Effector CD4-positive, alpha-beta T cell (primary cell): ENCODE measurements at places on chromosomes 12 and 14.

GRCh38 chr12:46950094-46950493, 124.3 kb upstream of the SLC38A4 start:
- DNase-seq, result no peak

DNA sequence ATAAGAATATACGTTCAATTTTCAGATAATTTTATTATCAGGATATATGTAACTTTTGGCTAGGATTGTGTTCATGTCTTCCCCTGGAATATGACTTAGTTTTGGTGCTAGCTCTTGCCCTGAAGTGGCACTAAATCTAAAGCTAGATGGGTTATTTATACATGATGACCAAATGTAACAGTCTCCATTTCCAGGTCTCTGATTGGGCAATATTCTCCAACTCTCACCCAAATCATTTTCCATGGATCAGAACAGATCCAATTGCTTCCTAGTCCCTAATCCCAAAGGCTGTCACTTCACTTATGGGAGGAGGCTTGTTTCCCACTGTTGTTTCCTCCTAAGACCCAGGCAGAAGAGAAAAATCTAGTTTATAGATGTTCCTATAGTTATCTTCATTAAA, 274.6 kb upstream of the SLC16A7 start:
- DNase-seq, result no peak

- no peak for DNase-seq
Observed at GRCh38 chr14:28756269-28756883, 10.2 kb upstream of the FOXG1 start.

GRCh38 chr14:103909531-103910261, 18.6 kb upstream of the TDRD9 start:
- DNase-seq, result no peak

DNA sequence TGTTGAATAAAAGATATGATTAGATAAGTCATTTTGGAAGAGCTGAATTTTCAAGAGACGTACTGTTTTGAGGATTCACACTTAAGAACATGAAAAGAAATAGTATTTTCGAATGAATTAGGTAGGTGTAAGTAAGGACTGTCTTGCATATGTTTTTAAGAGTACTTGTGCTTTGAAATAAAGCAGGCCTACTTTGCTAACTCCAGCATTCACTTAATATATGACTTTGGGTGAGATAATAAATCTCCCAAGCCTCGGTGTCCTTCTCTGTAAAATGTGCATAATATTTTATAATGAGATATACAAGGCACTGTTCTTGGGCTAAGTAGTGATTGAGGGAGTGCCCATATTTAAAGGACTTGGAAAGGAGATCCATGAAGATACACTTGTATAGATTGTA, 54.6 kb downstream of the WASHC4 start:
- no peak for DNase-seq

DNA sequence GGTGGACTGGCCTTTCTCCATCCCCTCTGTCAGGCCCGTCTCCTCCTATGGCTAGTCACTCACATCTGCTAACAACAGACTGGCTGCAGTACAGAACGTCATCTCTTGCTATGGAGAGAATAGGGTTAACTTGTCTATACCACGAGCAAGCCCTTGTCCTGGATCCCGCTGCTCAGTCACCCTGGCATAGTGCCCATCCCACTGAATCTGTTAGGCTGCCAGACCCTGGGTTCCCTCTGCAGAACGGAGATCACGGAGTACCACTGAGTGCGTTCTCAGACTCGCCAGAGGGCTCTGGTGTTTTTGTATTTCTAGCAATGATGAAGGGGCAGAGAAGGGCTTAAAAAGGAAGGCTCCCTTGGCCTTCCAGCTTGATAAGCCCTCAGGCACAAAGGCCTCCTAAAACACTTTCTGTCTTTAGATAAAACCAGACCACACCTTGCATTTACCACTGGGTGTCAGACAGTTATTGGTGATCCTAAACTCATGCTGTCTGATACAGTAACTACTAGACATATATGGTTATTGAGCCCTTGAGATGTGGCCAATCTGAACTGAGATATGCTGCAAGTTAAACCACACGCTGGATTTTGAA, 6.3 kb upstream of the NRIP2 start:
- DNase-seq, result no peak

DNA sequence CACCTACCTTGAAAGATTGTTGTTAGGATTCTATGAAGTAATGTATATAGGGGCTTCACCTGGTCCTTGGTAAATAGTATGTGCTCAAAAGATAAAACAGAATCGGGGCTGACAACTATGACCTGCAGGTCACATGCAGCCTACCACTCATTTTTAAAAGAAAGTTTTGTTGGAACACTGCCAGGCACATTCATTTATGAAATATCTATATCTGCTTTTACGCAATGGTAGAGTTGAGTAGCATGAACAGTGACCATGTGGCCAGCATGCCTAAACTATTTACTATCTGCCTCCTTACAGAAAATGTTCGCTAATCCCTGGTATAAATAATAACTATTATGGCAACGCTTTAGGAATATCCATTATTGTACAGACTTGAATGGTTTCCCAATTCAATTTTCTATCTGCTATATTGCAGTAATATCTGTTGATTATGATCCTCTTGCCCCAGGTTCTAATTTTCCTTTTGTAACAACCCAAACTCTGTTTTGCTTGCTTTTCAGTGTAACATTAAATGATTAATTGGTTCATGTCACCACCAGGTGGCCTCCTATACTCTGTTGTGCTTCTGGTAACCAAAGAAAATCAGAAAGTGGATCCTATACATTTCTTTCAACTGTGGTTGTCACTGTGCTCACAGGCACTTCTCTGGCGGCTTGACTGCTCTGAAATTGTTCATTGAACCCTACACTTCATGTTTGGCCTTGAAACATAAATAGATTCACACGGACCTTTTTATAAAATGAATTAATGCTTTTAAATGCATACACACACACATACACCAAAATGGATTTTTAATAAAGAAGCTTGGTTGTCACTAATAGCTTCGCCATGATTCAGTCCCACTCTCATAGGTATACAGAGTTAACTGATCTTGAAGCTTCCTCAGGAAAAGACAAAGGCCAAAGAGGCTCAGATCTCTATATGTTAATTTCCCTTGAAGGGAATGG, 227.7 kb upstream of the NPAS3 start:
- DNase-seq, result no peak

DNA sequence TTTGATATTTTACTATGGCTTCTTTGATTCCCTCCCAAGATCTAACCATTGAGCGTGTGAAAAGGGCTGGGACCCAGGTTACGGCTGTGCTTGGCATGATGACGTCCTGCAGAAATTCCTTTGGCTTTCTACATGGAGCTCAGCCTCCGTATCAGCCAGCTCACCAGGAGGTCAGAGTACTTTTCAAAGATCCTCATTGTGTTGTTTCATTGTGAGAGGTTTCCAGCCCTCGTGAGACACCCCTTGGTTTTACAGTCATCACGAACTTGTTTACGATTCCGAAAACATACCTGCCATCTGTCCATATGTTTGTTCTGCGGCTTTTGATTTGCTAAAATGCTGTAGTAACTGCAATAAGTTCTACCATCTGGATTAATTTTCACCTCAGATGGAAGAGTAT, 453.1 kb downstream of the TMEM121 start:
- no peak for DNase-seq

- DNase-seq, result no peak
Observed at GRCh38 chr12:21827083-21827482, 52.6 kb upstream of the KCNJ8 start.

DNA sequence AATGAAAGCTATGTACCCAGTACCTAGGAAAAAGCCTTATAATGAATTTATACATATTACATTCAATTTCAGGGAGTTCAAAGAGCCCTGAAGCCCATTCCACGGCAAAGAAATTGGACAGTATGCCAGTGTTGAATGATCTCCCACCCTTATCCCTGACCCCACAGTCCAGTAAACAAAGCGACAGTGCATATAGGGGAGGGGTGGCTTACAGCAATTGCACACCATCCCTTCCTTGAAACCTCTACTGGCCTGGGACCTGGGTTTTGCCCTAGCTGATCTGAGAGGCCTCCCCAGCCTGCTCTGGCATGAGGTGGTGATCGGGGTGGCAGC, 17.3 kb upstream of the RND1 start:
- DNase-seq, result no peak

GRCh38 chr12:71236133-71236660, 78.4 kb upstream of the TSPAN8 start:
- no peak for DNase-seq

GRCh38 chr14:54754623-54755386, 147.8 kb downstream of the GCH1 start:
- no peak for DNase-seq

- no peak for DNase-seq
Observed at GRCh38 chr12:117121441-117121840, 22.2 kb upstream of the TESC start.

DNA sequence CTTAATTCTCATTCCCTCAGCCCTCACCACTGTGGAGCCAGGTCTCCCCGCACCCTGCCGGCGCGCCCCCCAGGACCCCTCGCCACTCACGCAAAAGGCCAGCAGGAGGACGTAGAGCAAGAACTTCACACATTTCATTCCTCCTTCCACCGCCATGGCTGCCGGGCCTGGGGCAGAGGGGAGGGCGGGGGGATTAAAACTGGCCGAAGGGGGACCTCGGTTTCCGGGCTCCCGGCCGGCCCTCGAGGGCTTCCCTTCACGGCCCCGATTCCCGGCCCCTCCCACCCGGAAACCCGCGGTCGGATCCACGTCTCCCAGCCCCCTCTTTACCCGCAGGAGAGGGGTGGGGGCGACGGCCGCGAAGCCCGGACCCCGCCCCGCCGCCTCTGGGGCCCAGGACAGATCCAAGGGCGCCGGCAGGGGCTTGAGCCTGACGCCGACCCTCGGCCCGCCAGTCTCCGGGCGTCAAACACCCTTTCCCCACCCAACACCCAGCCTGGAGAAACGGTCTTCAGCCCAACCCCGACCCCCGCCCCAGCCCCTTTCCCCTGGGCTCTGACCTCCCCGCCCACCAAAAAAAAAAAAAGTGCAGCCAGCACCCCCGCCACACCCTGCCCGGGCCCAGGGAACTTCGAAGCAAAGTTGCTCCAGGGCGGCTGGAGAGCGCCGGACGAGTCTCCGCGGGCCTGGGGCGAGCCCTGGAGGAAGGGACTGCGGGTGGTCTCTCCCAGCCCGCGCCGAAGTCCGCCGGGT, 447 bp downstream of the CD63 start:
- DNase-seq, result no peak

DNA sequence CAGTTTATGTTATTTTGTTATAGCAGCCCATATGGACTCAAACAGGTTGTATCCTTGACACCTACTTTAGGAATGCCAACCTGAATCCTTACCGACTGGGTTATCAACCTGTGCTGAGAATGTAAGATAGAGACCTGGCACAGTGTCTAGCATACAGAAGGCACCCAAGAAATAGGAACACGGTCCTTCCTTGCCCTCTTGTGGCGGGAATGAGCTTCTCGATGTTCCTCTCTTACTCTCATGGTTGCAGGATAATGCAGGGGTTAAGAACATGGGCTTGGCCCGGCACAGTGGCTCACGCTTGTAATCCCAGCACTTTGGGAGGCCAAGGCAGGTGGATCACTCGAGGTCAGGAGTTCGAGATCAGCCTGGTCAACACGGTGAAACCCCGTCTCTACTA, 6.5 kb downstream of the C12orf43 start:
- no peak for DNase-seq

- DNase-seq, result no peak
Observed at GRCh38 chr12:40393026-40393425, 168.2 kb downstream of the LRRK2 start.

- no peak for DNase-seq
Observed at GRCh38 chr12:118582863-118583262, 206.5 kb downstream of the SUDS3 start.

DNA sequence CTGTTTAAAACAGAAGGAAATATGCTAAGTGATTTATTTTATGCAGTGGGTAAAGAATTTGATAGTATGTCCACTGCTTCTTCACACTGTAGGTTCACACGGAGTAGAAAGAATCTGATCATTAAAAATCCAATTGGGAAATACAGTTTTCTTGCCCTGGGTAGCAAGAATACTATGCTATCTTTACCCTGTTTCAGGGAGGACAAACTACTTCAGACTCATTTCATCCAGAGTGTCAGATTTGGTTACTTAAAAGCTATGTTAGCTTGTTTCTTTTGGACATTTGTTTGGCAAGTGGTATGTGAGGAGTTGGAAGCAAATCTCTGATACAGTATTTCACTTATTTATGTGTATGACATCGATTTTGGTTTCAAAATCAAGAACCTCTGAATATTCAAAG, 4.3 kb downstream of the FRS2 start:
- DNase-seq, result no peak

- no peak for DNase-seq
Observed at GRCh38 chr12:60114169-60114568, 518.3 kb downstream of the SLC16A7 start.

DNA sequence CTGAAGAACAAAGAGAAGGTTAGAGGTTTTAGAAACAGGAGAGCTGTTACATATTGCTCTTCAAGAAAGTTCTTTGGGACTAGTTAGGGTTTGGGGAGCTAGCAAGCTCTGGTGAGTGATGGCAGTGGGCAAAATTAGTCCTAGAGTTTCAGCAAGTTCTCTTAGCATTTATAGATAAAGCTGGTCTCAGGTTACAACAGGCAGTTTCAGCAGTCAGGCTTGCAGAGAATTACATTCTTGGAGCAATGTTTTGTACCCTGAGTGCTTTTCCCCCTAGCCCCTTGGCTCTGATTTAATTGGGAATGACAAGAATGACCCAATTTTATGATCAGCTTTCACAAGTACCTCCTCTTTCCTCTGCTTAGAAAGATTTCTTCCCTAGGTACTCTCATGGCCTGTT, 21.4 kb upstream of the EID3 start:
- DNase-seq, result no peak

DNA sequence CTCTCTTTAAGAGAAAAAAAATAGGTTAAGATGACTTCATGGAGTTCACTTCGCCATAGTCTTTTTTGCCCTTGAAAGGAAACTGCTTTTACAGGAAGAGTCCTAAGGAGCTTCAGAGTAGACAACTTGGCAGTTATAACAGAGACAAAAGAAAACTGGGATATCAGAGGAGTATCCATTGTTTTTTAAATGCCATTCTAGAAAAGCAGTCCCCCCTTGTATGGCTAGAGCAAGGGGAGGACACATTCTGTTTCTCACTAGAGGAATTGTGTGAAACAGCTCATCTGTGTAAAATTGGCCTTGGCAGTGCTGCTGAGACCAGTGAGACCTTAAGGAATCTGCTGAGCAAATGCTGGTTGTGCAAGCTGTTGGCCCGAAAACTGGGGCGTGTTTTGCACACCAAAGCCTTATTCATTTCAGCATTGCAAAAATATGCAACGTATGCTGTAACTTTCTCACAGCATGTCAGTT, 128.0 kb downstream of the GPR135 start:
- no peak for DNase-seq

DNA sequence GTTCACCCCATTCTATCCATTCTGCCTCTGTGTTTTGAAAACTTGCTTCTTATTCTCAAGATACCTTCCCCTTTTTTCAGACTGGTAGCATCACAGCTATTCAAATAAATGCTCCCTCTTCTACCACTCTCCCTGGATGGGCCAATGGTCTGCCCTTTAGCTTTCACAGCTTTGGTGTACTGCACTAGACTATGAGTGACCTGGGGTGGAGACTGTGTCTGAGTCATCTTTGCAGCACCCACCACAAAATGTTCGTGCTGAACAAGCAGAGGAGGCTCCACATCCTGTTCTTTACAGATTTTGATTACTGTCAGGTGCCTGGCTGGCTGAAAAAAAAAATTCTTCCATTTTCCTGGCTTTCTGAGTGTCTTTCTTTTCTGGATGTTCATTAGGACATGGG, 1104.1 kb upstream of the TMEM132C start:
- DNase-seq, result no peak
